Diencephalon (tissue), 1 donor: ENCODE measurements at places on chromosomes 12 and 14. TPM values are rescaled to one million over a fixed set of nuclear protein-coding genes. Genes with fewer than 3 reads are reported as not detected.

TAS2R30 gene
- total RNA-seq: 9.5 TPM

PRKD1 gene
- 16.4 TPM for total RNA-seq

AQP2 gene
- total RNA-seq: not detected

RTL1 gene
- total RNA-seq: 0.92 TPM

NKX2-1 gene
- 21.5 TPM for total RNA-seq

CNTN1 gene
- total RNA-seq: 654 TPM

FLRT2 gene
- 46.6 TPM for total RNA-seq

CCDC198 gene
- total RNA-seq: 1.2 TPM

GSKIP gene
- 37.8 TPM for total RNA-seq

SPTB gene
- 28.1 TPM for total RNA-seq

CCDC175 gene
- 2.1 TPM for total RNA-seq

SLC25A47 gene
- total RNA-seq: not detected

TAS2R31 gene
- total RNA-seq: 8.1 TPM

EFCAB11 gene
- total RNA-seq: 6.5 TPM

FMNL3 gene
- total RNA-seq: 15.7 TPM

TAS2R13 gene
- total RNA-seq: 4.8 TPM

ETFBKMT gene
- total RNA-seq: 4.4 TPM

APOF gene
- total RNA-seq: not detected

PLA2G1B gene
- not detected for total RNA-seq

IFNG-AS1 gene
- total RNA-seq: not detected

KIF26A gene
- total RNA-seq: 9.2 TPM

WNT1 gene
- not detected for total RNA-seq

HNRNPA1 gene
- 651 TPM for total RNA-seq

RNASE3 gene
- not detected for total RNA-seq

HOXC13 gene
- not detected for total RNA-seq

TCTN2 gene
- total RNA-seq: 33.0 TPM

RIPK3 gene
- 0.69 TPM for total RNA-seq

SDSL gene
- 5.1 TPM for total RNA-seq

TRAF3 gene
- 25.4 TPM for total RNA-seq

CLEC4A gene
- total RNA-seq: 1.4 TPM

TMEM63C gene
- total RNA-seq: 12.7 TPM

VRTN gene
- total RNA-seq: not detected

KLRK1 gene
- total RNA-seq: 0.92 TPM

EPYC gene
- total RNA-seq: not detected

EIF2S1 gene
- 100 TPM for total RNA-seq

TAS2R20 gene
- total RNA-seq: 10.4 TPM

C12orf75 gene
- total RNA-seq: 36.7 TPM

AQP5 gene
- 0.92 TPM for total RNA-seq

NTN4 gene
- total RNA-seq: 16.4 TPM

SERPINA9 gene
- not detected for total RNA-seq

C3AR1 gene
- 3.2 TPM for total RNA-seq

DIO3 gene
- 2.1 TPM for total RNA-seq

C12orf76 gene
- 112 TPM for total RNA-seq

GPR132 gene
- total RNA-seq: 0.46 TPM

CFAP54 gene
- total RNA-seq: 36.0 TPM

BATF gene
- 1.6 TPM for total RNA-seq

SRRM4 gene
- total RNA-seq: 11.5 TPM

KRT4 gene
- not detected for total RNA-seq

ESR2 gene
- 2.5 TPM for total RNA-seq

ASPG gene
- 0.46 TPM for total RNA-seq

PRR4 gene
- 6.0 TPM for total RNA-seq
